ENCODE measurements at places on chromosomes 13 and 19.

GRCh38 chr13:46526740-46527139 lies 26.2 kb upstream of the LRCH1 start:
- DNase-seq: no peak

- DNase-seq: no peak
Measured at GRCh38 chr19:7900931-7901330, 2.7 kb upstream of the MAP2K7 start.

DNA sequence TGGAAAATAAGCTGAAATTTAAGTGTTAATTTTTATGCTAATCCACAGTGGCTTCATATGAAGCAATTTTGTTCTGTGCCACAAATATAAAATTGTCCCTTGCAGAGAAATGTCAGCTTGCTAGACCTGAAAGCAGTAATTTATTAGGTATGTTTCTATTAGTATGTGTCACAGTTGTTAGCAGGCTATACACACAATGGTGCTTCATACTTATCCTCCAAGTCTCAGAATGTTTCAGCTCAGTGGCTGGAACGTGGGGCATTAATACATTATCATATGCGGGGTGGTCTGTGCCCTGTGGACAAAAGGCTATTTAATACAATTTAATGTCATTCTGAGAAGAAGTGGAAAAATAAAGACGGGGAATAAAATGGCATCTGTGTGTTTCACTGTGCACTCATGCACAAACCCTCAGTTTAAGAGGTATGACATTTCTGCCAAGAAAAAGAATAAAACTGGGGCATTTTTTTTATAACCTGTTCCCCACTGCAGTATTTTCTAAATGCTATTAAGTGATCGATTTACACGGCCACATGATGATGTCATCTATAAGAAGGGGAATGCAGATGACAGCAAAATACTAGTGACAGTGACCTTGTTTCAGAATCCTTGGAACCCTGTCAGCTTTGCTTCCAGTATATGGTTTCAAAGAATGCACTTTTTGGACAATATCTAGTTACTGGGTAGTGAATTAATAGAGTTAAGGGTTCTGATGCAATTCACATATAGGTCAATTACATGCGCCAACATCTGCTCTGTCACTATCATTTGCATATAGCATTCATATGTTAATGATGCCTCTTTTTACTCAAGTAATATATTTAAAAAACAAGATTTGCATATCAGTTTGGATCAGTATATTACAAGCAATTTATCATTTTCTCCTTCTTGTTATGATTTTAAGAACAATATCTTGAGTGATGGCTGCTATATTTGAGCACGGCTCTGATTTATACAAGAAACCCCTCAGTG lies 21.2 kb upstream of the ZNF536 start:
- DNase-seq: no peak

GRCh38 chr19:11321191-11322126 lies 18.0 kb downstream of the RAB3D start:
- DNase-seq: peak; percentile 42

GRCh38 chr19:8567522-8568172 lies 9.6 kb downstream of the MYO1F start:
- DNase-seq: no peak

DNA sequence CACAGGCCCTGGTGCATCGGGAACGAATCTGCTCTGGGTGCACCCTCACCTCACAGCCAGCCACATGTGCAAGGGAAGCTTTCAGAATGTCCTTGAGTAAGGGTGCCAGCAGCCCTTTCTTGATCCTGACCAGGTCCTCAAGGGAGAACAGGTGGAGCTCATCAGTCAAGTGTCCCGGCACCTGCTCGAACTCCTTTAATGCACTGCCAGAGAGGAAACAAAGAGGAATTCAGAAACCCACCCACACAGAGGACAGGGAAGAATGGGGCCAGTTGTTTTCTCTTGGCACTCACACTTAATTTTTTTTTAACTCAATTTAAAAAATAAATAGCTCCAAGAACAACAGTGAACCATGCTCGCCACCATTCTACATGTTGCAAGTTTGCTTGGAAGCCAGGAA lies 41.7 kb downstream of the RUBCNL start:
- DNase-seq: no peak

DNA sequence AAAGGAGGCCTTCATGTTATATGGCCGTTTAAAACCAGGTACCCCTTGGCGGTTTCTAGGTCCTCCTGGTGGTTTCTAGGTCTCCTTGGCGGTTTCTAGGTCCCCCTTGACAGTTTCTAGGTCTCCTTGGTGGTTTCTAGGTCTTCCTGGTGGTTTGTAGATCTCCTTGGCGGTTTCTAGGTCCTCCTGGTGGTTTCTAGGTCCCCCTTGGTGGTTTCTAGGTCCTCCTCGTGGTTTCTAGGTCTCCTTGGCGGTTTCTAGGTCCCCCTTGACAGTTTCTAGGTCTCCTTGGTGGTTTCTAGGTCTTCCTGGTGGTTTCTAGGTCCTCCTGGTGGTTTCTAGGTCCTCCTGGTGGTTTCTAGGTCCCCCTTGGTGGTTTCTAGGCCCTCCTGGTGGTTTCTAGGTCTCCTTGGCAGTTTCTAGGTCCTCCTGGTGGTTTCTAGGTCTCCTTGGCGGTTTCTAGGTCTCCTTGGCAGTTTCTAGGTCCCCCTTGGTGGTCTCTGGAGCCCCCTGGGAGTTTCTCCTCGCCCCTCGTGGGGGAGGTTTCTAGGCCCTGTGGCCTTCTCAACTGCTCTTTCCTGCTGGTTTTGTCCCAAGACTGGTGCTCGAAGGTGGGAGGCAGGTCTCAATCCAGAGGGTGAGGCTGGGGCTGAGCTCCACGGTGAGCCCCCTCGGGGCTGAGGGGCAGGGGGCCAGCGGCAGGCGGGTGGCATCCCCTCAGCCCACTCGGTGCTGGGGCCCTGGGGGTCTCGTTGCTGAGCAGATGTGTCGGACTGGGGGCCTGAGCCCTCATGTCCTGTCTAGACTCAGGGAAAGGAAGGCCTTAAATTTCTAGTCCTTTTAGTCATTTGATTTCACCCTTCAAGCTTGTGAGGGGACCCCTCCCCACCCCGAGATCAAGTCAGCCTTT lies 8.0 kb downstream of the HCN2 start:
- no peak for DNase-seq

DNA sequence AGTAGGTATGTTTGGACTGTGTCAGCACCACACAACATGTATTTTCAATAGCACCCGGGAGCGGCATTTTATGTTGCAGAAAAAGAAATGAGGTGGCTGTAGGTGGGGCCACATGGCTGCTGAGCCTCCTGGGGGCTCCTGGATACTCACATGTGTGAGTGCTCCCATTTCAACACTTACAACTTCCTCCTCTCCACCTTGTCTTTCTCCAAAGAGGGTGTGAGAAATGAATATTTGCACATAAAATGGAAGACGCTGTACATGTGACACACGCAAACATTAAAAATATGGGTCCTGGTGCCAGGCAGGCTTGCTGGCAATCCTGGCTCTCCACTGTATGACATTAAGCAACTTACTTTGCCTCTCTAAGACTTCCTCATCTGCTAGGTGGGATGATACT lies 222.1 kb downstream of the DCLK1 start:
- DNase-seq: no peak

DNA sequence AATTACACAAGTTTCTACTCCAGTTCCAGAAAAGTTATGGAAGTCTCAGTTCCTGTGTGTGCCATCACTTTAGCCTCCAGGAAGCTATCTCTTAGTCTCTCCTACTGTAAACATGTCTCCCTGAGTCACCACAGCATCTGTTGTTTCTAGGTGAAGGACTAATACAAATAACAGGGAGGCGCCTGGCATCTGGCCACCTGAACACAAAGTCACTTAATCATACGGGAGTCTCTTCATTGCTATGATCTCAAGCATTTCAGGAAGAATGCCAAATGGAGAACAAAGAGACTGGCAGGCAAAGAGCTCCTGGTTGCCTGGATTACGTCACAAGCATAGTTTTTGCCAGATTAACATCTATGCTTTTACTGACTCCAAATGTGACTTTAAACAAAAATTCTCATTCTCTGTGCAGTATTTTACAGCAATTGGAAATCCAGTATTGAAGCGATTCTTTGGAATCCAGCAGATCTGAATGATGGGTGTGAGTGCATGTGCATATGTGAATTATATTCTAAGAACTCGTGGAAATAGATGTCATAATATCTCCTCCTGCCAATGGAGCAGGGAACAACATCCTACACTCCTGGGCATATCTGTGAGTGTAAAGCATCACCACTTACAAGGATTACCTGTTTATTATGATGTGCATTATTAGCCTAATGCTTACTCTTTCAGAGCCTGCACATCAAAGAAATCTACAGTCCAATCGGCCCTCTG lies 572.8 kb downstream of the PCDH9 start:
- DNase-seq: peak; percentile 6

Data from mesendoderm (in vitro differentiated cells).